ENCODE measurements at places on chromosomes 7 and 10.

GRCh38 chr10:13518076-13518692 lies 10.6 kb downstream of the BEND7 start:
- no peak for DNase-seq

DNA sequence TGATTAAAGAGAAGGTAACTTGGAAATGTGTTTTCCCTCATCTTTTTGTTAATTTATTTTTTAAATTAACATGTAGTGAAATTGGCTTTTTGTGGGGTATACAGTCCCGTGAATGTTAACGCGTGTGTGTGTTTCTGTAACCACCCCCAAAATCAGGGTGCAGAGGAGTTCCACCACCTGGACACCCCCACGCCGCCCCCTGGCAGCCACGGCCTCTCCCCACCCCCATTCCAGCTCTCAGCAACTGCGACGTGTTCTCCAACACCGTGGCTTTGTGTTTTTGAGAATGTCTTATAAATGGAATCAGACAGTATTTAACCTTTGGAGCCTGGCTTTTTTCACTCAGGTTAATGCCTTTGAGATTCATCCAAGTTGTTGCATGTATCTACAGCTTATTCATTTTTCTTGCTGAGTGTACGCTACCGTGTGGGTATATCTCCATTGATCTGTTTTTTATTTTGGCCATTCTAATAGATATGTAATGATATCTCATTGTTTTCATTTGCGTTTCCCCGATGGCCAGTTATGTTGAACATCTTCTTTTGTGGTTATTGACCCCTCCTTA lies 218.8 kb downstream of the EBF3 start:
- DNase-seq, result no peak

- no peak for DNase-seq
Observed at GRCh38 chr10:3357737-3358136, 185.2 kb upstream of the PITRM1 start.

GRCh38 chr10:22477334-22478287 lies 132.3 kb downstream of the SPAG6 start:
- no peak for DNase-seq

DNA sequence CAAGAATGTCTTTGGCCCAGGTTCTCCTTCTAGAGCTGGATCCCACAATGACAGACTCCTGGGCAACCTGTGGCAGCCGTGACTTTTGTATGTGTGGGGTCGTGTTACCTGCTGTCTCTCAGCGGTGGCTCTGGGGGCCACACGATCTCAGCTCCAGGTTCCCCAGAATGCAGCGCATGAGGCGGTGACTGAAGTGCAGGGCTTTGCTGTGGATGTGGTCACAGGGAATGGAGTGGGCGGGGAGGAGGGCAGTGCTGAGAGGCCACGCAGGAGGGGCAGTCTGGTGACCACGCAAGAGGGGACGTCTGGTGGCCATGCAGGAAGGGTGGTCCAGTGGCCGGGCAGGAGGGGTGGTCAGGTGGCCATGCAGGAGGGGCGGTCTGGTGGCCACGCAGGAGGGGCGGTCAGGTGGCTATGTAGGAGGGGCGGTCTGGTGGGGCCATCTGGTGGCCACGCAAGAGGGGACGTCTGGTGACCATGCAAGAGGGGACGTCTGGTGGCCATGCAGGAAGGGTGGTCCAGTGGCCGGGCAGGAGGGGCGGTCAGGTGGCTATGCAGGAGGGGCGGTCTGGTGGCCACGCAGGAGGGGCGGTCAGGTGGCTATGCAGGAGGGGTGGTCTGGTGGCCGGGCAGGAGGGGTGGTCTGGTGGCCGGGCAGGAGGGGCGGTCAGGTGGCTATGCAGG lies 112.7 kb downstream of the ACTR3B start:
- DNase-seq, result no peak

DNA sequence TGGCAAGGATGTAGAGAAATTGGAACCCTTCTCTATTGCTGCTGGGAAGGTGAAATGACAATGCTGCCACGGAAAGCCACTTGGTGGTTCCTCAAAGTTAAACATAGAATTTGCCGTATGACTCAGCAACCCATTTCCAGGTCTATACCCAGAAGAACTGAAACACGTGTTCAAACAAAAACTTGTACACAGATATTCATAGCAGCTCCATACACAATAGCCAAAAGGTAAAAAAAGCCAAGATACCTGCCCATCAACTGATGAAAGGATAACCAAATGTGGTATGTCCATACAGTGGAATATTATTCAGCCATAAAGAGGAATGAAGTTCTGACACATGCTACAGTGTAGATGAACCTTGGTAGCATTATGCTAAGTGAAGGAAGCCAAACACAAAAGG lies 39.1 kb downstream of the LHPP start:
- no peak for DNase-seq

- DNase-seq, result no peak
Observed at GRCh38 chr10:88004451-88004850, 141.0 kb downstream of the PTEN start.

DNA sequence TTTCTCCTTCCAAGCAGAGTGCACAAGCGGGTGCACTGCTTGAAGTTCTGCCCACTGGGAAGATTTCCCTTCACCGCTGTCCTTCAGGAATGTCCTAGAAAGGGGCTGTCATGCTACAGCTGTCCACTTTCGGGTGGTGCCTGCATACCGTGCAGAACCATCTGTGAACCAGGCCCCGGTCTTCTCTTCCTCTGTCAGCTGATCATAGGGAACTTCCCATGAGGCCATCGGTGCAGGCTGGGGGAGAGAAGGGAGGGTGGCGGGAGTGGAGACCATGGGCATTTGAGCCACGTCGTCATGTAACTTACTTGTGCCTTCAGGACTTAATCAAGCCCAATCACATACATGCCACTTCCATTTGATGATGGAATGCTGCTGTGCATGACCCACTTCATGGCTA lies 111.6 kb downstream of the NKX6-2 start:
- no peak for DNase-seq

- no peak for DNase-seq
Observed at GRCh38 chr7:137989590-137989989, 12.3 kb downstream of the CREB3L2 start.

DNA sequence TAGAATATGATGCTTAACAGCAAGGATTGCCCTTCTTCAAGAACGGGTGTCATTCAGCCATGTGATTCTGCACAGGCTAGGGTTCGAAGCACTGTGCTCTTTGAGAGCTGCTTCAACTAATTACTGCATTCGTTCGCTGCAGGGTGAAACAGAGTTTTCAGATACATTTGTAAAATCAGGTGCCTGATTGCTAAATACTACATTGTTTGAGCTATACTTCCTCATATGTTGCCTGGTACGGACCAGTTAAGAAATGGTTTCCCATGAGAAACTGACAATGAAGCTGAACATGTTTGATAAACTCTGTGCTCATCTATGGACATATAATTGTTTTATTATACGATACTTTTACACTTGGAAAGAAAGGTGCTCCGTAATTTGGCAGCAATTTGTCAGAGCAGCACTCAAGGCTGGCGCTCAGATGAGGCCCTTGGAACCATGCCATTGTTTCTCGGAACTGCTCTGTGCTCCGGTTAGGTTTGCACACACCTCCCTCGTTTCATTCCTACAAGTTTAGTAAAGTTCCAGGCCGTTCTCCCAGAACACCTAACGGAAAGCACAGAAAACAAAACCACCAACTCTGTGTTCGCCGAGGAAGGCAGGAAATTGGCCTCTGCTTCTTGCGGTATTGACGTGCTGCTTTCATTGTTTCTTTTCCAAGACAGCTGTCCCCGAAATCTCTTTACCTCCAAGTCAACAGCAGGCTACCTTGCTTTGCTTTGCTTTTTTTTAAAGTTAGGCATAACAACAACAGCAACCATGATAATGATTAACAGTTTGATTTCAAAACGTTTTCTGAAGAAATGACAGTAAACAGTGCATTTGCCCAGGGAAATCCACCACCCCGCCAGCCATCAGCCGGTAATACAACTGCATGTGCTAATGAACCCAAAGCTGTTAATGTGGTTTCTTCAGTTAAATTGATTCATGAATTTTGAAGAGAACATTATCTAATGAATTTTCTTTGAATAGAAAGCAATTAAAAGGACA lies 206.9 kb downstream of the EBF3 start:
- DNase-seq, result no peak

DNA sequence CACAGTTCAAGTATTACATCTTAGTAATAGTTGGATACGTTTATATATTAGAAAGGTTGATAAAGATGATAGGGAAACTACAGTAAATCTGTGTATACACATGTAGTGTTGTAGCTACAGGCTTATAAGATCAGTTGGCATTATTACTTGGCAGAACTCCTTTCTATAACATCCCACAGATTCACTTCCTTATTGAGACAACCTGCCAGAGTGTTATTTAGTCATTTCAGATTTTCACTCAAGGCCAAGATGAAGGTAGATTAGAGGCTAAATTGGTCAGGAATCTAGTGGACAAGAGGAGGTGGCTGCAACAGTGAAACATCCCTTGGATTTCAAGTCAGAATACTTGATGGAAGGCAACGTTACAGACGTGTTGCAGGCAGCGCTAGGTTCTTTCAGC lies 63.0 kb downstream of the PAPSS2 start:
- no peak for DNase-seq

DNA sequence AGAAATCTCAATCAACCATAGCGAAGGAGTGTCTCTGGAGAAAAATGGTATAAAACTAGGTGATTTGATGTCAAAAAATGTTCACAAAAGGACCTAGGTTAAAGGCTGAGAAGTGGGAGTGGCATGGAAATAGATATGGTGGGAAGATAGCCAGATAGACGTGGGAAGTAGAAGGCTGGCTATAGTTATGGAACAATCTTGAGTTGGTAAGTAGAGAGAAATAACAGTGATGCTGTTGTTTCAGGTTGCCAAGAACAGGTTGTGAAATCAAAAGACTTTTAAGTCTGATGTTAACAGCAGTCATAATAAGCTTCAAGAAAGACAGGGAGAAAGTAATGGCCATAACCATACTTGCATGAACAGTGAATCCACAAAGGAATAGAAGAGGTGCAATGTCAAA lies 106.1 kb upstream of the RSU1 start:
- DNase-seq, result no peak

GRCh38 chr10:18104223-18104872 lies 35.9 kb upstream of the CACNB2 start:
- peak; percentile 3 for DNase-seq

DNA sequence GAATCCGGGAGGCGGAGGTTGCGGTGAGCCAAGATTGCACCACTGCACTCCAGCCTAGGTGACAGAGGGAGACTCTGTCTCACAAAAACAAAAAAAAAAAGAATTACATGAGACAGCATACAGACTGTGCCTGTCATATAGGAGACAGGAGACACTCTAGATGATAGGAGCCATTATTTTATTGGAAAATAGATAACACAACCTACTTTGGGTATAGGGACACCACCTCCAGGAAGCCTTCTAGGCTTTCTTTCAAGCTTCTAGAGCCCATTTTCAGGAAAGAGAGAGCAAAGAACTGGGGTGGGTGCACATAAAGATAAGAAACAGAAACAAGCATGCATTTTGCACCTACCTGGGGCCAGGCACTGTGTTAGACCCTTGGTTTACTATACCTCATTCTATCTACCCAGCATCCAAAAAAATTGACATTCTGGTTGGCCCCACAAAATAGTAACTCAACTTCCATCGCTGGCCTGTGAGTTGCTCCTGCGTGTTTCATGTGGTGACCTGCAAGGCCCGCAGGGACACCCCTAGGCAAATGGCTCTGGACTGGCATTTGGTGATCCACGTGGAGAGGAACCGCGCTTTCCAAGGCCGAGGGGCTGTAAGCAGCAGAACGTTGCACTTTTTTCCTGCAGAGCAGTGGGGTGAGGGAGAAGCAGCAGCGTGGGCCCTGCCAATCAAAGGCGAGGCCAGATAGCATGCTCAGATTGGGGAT lies 57.1 kb upstream of the CACUL1 start:
- no peak for DNase-seq

- DNase-seq, result no peak
Observed at GRCh38 chr7:19262826-19263225, 117.6 kb upstream of the FERD3L start.

GRCh38 chr10:7340179-7340874 lies 70.5 kb downstream of the SFMBT2 start:
- DNase-seq, result no peak

DNA sequence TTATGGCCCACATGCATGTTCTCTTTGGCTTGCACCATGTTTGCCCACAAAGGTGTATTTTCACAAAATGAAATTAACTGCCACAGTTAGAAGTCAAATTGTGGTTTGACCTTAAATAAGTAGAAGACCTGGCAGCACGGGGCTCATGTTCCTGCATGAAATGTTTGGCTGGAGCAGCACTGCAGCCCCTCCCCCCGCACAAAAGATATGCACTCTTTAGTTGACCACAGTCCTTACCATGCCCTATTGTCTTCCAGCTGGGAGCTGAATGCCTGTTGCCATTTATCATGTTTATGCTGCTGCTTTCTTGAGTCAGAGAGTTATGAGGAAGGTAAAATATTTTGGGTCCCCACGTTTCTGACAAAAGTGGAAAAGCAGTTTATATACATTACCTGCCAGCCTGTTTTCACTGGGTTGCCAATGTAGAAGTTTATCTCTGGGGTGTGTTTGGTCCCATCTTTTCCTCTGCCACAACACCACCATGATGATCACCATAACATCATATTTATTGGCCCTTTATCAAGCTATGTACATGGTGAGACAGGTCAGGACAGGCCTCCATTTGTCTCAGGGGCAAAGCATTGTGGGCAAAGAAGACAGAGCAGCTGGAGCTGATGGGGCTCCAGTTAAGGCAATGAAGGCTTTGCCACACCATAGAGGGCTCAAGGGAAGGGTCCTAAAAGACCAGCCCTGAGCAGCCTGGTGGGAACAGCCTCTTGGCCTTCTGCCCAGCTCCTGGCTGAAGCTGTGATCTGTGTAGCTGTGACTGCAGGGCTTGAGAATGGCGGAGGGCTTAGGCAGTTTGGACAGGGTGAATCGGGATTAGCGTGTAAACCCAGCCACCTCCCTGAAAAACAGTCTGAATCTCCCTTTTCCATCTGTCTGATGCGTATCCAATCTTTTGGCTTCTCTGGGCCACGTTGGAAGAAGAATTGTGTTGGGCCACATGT lies 5.4 kb downstream of the PRF1 start:
- no peak for DNase-seq

- DNase-seq, result no peak
Observed at GRCh38 chr7:77199013-77199966, at the start of gene FGL2. TSS of gene FGL2 (minus strand) at chr7:77199819. CDS start at chr7:77199793, 26 bp downstream.

DNA sequence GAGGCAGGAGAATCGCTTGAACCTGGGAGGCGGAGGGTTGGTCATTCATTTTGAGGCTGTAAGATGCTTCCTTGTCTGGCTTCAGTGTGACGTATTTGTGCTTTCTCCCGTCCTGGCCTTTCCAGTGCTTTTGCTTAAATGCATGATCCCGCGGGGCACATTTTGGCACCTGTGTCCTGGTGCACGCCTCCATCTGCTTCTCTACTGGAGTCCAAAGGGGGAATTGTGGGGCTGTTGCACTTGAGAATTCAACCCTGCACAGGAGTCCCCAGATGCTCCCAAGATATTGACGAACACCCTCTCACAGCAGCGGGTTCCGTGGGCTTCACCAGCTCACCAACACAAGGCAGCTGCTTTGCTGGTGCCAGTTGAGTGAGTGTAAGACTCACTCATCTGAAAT lies 10.3 kb upstream of the LRRC27 start:
- DNase-seq, result no peak

GRCh38 chr10:79239924-79240581 lies 107.2 kb upstream of the PPIF start:
- no peak for DNase-seq

- no peak for DNase-seq
Observed at GRCh38 chr10:70926226-70927000, 38.0 kb upstream of the PCBD1 start.
